CD4-positive, alpha-beta memory T cell (primary cell): ENCODE measurements at places on chromosomes 7 and 10.
A peak's percentile ranks its signal among the peaks of the same experiment; 100 is the strongest.

DNA sequence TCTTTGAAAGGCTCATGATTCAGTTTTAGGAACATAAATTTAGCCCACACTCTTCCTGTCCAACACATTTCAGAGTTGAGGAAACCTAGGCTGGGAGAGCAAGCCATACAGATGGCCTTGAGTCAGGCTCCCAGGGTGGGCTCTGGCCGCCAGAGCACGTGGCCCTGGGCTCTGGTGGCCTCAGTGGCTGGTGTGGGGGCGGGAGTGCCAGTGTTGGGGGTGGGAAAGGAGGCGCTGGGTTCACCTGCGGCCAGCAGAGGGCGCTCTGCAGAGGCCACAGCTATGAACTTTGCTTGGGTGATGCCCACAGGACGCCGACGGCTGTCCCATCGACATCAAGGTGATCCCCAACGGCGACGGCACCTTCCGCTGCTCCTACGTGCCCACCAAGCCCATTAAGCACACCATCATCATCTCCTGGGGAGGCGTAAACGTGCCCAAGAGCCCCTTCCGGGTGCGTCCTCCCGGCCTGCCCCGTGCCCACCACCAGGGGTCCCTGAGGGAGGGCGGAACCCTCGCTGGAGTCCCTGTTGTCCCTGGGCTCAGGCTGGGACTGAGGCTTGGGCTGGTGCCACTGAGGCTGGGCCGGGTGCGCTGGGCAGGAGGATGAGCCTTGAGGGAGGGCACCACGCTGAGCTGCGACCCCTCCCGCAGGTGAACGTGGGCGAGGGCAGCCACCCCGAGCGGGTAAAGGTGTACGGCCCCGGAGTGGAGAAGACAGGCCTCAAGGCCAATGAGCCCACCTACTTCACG, 11.9 kb downstream of the FLNC start:
- peak; percentile 51 for DNase-seq

- DNase-seq = no peak
These were observed 686.9 kb upstream of the C7orf33 start for GRCh38 chr7:147903536-147904218.

GRCh38 chr10:5930272-5930671, 40.2 kb downstream of the FBH1 start:
- DNase-seq = no peak

GRCh38 chr10:33523236-33523792, 188.8 kb upstream of the NRP1 start:
- no peak for DNase-seq

DNA sequence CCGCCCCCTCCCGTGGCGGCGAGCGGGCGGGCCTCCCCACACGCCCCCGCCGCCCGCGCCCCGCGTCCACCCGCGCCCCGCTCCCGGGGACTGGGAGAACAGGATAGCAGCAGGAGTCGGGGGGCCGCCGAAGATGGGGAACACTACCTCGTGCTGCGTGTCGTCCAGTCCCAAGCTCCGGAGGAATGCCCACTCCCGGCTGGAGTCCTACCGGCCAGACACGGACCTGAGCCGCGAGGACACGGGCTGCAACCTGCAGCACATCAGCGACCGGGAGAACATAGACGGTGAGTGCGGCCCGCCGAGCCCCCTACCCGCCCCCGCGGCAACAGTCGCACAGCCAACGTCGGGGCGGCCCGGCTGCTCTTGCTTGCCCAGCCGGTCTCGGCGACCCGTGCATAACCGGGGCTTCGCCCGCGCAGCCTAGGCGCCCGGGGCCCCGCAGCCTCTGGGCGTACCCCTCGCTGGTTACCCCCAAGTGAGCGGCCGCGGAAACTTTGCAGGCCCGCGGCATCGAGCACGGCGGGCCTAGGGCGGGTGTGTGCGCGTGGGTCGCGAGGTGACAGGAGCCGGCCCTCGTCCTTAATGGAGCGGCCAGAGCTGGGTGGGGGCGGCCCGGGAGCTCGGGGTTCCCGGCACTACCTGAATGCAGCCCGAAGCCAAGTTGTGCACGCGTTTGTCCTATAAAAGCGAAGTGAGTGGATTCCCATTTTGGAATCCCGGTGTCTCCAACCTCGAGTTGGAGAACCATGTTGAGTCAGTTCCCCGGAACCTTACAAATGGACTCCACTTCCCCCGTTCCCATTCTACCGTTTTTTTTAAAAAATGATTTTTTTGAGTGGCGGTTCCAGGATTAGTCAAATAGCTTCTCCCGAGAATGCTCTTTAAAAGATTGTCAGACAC, 863 bp downstream of the CCNY start:
- DNase-seq = peak; percentile 17

DNA sequence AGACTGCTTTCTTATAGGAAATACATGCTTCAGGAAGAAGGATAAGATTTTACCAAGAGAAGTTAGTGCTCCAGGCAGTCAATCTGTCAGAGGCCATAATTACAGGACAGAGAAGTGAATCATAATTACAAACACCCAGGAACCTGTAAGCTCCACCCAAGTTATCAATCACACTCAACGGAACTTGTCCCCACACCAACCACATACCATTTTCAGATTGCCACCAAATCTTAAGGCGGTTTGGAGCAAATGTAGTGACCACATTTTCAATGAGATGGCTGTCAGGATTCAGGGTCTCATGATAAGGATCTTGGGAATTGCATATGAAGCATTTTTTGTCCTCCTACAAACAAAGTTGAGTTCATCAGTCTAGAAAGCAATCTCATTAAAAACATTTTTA, 4.8 kb downstream of the LAMB1 start:
- DNase-seq = no peak

GRCh38 chr7:123682690-123683089, 27.0 kb downstream of the LMOD2 start:
- DNase-seq = peak; percentile 27

DNA sequence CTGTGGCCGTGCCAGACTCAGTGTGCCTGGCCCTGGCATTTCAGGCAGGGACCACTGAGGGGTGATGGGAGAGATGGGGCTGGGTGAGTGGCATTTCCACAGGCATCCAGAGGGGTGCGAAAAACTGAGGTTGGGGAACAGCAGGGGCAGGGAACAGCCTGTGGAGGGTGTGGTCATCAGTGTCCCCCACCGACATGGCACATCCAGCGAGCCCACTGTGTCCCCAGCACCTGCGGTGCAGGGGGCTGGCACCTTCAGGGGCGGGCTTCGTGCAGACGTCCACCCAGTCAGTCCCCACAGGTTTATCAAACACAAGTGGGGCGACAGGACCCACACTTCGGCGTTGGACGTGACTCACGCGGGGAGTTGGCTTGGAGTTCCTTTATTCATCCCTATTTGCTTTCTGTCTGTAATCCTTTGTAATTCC, 14.8 kb downstream of the CUX1 start:
- DNase-seq = no peak

GRCh38 chr10:46227936-46228562, 58.7 kb upstream of the ANTXRL start:
- DNase-seq = no peak

- DNase-seq = no peak
These were observed 9.9 kb downstream of the IQCE start for GRCh38 chr7:2568521-2569223.

GRCh38 chr7:17037356-17037755, 155.6 kb upstream of the AGR3 start:
- no peak for DNase-seq

GRCh38 chr10:4240608-4241197, 455.7 kb upstream of the KLF6 start:
- DNase-seq = no peak

GRCh38 chr10:26858707-26859034, 2.1 kb downstream of the ABI1 start:
- DNase-seq = no peak

DNA sequence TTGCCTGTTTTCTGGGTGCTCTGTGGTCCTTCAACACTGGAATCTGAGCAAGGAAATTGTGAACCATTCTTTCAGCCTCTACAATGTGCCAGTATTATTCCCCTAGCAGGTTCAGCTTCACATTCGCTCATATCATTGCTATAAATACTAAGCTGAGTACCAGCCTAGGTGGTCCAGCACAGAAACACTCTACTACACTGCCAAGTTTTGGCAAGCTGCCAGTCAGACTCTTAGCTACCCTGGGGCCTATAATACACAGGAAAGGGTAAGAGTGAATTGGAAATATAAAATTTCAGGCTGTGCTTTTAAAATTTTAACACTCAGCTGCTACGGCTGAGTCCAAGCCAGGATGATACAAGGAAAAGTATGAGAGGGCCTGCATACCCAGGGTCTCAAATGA, 49.9 kb upstream of the PPP1R3A start:
- no peak for DNase-seq

- DNase-seq = no peak
These were observed 30.9 kb downstream of the SCIN start for GRCh38 chr7:12601302-12601869.

DNA sequence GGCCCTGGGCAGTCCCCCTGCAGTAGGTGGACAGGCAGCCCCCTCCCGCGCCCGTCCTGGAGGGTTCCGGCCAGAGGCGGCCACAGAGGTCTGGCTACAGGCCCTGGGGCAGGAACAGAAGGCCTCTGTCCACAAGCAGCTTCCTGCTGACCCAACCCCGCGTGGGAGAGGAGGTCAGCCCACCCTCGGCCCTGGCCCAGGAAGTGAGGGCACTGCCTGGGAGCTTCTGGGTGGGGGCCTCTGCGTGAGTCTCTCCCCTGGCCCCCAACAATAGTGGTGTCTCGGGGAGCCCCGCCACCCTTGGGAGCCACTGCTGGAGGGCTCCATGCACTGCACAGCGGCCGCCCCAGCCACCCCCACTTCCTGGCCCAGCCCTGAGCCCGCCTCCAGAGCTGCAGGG, 4.7 kb downstream of the MICALL2 start:
- no peak for DNase-seq

DNA sequence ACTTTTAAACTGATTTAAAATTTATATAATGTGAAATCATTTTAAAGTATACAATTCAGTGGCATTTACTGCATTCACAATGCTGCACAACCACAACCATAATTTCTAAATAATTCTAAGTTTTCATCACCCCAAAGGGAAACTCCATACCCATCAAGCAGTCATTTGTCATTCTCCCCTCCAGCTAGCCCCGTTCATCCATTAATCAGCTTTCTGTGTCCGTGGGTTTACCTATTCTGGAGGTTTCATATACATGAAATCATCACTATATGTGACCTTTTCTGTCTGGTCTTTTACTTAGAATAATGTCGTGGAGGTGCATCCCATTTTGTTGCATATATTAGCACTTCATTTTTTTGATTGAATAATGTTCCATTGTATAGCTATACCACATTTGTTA, 214.1 kb downstream of the ADK start:
- DNase-seq = no peak

- DNase-seq = no peak
These were observed 6.9 kb upstream of the CYTH3 start for GRCh38 chr7:6279341-6279740.

GRCh38 chr7:134854816-134855215, 75.4 kb downstream of the CALD1 start:
- DNase-seq = no peak

- DNase-seq = peak; percentile 16
These were observed 597 bp downstream of the ZNF277 start for GRCh38 chr7:112206991-112207592.

DNA sequence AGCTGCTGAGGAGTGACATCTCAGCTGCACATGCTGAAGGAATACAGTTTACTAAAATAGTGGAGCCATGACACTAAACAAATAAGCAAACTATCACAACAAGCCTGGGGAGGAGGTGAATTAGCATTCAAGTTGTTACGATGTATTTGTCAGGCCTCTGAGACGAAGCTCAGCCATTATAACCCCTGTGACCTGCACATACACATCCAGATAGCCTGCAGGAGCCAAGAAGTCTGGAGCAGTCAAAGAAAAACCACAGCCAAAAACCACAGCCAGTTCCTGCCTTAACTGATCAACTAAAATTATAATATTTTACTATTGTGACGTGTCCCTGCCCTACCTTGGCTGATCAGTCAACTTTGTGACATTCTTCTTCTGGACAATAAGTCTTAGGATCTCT, 68.6 kb downstream of the NSUN6 start:
- no peak for DNase-seq

GRCh38 chr10:110759523-110759922, 112.2 kb upstream of the PDCD4 start:
- no peak for DNase-seq

DNA sequence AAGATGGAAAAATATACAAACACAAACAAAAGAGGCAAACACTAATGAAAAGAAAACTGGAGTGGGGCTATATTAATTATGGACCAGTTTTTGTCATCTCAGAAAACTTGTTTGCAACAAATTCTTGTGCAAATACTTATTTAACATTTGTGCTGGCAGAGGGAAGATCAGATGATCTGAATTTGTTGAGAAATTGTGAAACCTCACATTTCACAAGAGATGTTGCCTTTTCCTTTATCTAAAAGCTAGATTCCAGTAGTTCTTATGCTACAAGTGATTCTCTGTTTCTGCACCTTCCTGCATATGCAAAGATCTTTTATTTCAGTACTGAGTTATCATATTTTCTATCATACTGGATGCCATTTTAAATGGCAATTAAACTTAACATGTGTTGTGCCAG, 320.7 kb downstream of the SUGCT start:
- no peak for DNase-seq

GRCh38 chr10:90192825-90193224, 491.4 kb downstream of the KIF20B start:
- DNase-seq = no peak

- no peak for DNase-seq
These were observed 26.8 kb downstream of the LYZL2 start for GRCh38 chr10:30602747-30603146.

DNA sequence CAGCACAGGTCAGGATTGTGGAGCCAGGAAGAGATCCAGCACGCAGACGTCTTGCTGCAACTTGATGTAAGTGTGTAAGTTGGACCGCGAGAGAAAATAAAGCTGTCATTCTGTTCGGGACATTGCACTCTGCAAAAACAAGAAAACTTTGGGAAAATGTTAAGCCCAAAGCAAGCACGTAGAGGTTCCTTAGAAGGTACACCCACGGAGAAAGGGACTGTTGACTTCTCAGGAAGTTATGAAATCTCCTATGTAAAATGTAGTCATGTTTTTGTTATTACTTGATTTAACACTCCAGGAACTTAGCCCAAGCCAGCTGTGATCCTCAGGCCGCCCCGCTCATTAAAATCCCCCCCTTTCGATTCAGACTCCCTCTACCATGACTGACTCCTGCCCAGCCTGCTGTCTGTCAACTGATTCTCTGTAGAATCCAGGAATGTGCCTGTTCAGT, 196.1 kb upstream of the TCF7L2 start:
- DNase-seq = no peak
